ENCODE measurements at places on chromosomes 2 and 18. TPM values are rescaled to one million over a fixed set of nuclear protein-coding genes. Genes with fewer than 3 reads are reported as not detected.

Gene GPR35
- total RNA-seq, result 5.1 TPM

Gene DSC2
- 19.0 TPM for total RNA-seq

Gene SULT1C2
- total RNA-seq, result 3.2 TPM

Gene SERPINB12
- total RNA-seq, result not detected

Gene FAM228A
- total RNA-seq, result 1.7 TPM

Gene CD207
- not detected for total RNA-seq

Gene HS1BP3
- total RNA-seq, result 20.3 TPM

Gene PLCD4
- 1.6 TPM for total RNA-seq

Gene LCT
- total RNA-seq, result not detected

Gene BMP10
- total RNA-seq, result 0.95 TPM

Gene G6PC2
- total RNA-seq, result not detected

Gene HOXD8
- total RNA-seq, result not detected

Gene CFAP65
- 0.07 TPM for total RNA-seq
